ENCODE measurements at places on chromosomes 13 and 19.
A peak's percentile ranks its signal among the peaks of the same experiment; 100 is the strongest.

DNA sequence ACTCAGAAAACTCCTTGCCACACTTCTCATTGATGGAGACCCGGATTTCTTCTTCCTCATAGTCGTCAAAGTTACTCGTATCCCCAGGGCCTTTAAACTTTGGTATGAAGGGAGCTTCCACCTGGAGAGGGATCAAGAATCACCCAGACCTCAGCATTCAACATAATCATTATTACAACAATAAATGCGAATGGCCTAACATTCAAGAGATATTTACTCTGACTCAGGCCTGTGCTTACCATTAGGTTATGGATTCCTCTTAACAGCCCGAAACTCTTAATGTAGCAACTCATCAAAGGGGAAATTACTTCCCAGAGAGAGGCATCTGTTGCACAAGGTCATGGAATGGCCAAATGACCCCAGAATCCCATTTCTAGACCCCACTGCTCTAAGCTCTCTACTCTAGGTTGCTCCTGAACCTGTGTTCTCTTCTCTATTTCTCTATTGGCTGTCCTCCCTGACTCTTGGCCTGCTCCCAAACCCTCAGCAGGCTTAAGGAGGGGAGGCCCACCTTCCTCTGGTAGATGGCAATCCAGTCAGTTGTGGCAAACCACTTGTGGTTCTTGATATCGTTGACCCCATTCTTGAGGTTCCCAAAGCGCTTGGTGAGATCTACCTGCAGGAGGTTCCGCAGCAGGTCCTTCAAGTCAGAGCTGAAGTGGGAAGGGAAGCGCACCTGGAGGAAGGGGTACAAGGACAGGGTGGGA is 2.7 kb upstream of the SAMD1 start:
- no peak for DNase-seq

GRCh38 chr13:66853564-66853963 is 376.6 kb downstream of the PCDH9 start:
- no peak for DNase-seq

GRCh38 chr19:27770095-27770494 is 1442.9 kb downstream of the UQCRFS1 start:
- no peak for DNase-seq

DNA sequence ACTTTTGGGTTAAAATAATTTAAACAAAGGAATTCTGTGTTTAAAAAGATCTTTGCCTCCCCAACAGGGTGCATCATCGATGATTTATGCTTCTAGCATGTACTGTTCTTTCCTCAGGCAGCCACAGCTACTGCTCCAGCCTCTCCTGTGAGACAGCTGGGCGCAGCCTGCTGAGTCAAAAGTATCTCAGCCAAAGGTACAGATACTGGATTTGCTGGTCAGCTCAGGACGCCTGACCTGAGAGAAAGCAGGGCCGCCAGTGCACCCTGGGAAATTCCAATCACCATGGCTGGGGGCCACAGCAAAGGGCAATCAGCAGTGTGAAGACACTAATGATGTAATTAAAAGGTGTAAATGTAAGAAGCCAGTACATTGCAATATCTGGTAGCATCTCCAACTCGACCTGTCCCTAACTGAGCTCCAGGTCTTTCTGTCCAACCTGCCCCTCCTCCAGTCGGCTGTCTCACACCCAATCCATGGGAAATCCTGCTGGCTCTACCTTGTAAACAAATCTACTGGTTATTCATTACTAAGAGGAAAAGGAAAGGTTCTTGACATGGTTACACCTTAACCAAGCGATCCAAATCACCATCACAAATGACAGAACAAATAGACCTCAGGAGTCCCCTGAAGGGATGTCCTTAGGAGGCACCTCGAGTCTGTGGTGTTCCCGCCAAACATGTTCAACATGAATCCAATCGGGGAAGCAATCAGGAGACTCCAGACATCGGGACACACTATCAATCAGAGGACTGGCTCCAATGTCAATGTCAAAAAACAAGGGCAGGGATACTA is 7.3 kb downstream of the OPA3 start:
- DNase-seq: peak; percentile 41

GRCh38 chr19:17527326-17527725 is 15.9 kb downstream of the PGLS start:
- no peak for DNase-seq

GRCh38 chr13:22108283-22108942 is 437.5 kb downstream of the FGF9 start:
- no peak for DNase-seq

GRCh38 chr13:59706101-59706976 is 457.4 kb downstream of the DIAPH3 start:
- no peak for DNase-seq

DNA sequence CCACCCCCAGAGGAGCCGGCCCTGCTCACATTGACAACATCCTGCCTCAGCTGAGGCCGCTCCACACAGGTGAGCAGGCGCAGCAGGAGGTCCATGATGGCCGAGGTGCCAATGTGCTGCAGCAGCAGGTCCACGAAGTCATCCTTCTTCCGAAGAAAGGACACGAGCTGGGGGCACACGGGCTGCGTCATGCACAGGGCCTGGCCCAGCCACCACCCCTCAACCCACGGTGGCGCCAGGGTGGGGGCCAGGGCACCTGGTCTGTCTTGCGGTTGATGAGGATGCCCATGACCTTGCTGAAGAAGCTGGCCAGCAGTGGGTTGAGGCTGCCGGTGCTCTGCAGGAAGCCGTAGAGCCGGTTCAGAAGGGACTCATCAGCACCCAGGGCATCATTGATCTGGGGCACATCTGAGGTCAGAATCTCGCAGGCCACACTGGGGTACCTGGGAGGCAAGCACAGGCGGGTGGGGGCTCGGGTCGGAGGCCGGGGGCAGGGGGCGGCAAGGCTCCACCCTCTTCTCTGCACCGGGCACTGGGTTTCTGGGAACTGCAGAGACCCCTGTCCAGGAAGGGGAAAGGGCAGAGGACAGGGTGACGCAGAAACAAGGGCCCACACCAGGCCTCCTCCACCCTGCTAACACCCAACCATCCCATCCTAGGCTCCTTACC is 13.4 kb downstream of the PPP6R1 start:
- no peak for DNase-seq

DNA sequence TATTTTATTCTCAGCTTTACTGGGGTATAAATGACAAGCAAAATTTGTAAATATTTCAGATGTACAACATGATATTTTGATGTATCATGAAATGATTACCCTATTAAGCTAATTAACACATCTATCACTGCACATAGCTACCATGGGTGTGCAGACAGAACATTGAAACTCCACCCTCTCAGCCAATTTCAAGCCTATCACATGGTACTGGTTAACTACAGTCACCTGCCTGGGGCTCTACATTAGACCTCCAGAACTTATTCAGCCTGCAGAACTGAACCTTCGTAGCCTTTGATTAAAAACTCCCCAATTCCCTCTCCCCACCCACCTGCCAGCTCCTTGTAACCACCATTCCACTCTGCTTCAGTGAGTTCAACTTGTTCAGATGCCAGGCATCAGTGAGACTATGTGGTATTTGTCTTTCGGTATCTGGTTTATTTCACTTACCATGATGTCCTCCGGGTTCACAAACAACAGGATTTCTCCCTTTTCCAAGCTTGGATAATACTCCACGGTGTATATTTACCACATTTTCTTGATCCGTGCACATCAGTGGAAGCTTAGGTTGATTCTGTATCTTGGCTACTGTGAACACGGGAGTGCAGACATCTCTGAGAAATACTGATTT is 19.2 kb downstream of the RAB20 start:
- no peak for DNase-seq

DNA sequence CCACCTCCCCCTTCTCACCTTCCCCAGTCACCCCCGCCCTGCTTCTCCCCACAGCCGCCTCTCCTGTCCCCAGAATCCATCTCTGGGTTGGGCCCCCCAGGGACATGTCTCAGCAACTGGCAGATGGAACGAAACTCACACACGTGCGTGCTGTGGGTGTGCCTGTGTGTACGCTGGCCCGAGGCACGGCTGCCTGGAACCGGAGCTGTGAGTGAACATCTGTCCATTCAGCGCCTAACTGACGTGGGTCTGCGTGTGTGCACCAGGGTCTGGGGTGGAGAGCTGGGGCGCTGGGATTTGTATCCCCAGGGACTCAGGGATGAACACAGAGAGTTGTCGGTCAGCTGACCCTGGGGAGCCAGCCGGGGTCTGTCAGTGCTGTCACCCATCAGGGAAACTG is 752 bp upstream of the HAS1 start:
- DNase-seq: no peak

- DNase-seq: no peak
These were observed 90.8 kb downstream of the IRS2 start for GRCh38 chr13:109695402-109696190.

DNA sequence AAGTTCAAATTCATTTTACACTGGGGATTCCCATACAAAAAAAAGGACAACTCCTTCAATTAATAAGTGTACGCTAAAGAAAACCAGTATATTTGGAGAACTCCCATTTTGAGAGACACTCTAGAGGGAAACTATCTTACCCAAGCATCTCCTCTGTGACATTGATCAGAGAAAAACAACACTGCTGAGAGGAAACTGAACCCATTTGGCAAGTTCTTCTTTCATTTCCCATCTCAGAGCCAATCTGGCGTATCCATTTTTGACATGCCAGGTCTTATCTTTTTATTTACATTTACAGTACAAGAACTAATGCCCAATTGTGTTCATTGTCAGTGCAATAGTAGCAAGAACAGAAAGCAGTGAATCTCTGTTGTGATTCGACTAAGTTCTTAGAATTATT is 30.1 kb downstream of the LIG4 start:
- no peak for DNase-seq

- DNase-seq: no peak
These were observed 1.7 kb downstream of the SHANK1 start for GRCh38 chr19:50717891-50718254.

- no peak for DNase-seq
These were observed 1447.5 kb downstream of the EFNB2 start for GRCh38 chr13:105087945-105088344.

DNA sequence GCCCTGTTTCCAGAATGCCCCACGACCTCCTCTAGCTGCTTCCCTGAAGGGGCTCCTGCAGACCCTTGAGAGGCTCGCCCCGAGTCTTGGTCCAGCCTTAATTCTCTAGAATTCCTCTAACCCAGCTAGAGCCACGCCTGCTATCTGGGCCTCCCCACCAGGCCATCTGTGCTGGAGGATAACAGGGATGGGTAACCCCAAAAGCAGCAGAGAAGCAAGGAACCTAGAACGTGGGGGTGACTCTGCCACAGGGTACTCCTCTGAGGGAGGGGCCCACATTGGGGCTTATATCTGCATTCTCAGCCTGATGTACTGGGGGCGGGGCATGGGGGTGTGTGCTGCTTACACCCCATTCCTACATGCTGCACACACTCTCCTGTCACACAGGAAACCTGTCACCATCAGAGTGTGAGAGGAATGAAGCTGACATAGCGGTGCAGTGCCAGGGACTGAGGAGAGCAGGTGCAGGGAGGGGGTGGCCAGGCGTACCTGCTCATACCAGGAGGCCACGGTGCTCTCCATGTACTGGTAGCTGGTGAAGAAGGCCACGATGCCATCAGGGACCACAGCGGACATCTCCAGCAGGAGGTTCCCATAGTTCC is 13.8 kb downstream of the KLC3 start:
- no peak for DNase-seq

- DNase-seq: no peak
These were observed 86.8 kb upstream of the SCEL start for GRCh38 chr13:77448689-77449088.
